Retina (tissue), 1 donor: ENCODE measurements at places on chromosomes 6 and 20.

GRCh38 chr20:36644032-36644705 is 1.8 kb downstream of the SLA2 start:
- no peak for DNase-seq

DNA sequence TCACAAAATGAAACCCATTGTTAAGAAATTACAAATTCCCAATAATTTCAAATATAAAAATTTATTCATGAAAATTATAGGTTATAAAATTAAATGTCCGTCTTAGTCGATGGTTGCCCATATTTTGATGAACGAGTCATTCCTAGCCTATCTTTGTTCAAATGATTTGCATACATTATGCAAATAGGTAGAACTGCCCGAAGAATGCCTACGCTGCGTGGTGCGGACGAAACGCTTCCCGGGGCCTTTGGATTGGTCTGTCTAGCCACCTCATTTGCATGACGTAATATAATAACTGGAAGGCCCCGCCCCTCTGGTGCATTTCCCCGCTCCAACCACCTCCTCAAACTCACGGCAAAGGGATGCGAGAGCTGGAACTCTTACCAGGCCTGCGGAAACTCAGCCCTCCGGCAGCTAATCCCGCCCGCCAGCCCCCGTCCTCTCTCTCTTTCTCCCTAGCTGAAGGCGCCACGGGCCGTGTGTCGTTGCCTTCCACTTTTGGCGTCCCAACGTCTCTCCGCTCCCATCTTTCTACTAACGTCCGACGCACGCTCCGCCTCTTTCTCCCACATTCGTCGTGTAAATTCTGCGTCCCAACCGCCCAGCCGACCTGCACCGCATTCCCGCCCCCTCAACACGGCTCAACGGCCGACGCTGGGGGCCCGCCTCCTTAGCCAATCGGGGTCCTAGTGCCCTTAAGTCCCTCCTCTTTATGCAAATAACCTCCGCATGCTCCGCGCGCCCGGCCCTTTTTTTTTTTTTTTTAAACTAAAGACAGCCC is 520 bp upstream of the PRRC2A start:
- peak; percentile 99 for DNase-seq

DNA sequence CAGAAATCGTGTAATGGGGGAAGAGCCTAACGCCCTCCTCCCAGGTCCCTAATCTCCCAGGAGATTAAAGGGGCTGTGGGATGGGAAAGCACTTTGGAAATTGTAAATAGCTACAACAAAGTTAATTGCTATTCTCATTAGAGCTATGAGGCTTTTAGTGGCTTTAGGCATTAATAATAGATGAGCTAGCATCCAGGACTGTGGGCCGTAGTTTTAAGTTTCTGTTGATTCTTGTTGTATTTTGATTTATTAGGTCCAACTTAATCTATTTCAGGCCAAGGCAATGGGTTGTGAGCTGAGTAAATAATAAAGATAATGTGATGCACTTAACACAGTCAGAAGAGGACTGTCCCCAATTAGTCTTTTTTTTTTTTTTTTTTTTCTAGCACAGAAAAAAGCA is 67.7 kb downstream of the ANKRD6 start:
- DNase-seq: peak; percentile 37

DNA sequence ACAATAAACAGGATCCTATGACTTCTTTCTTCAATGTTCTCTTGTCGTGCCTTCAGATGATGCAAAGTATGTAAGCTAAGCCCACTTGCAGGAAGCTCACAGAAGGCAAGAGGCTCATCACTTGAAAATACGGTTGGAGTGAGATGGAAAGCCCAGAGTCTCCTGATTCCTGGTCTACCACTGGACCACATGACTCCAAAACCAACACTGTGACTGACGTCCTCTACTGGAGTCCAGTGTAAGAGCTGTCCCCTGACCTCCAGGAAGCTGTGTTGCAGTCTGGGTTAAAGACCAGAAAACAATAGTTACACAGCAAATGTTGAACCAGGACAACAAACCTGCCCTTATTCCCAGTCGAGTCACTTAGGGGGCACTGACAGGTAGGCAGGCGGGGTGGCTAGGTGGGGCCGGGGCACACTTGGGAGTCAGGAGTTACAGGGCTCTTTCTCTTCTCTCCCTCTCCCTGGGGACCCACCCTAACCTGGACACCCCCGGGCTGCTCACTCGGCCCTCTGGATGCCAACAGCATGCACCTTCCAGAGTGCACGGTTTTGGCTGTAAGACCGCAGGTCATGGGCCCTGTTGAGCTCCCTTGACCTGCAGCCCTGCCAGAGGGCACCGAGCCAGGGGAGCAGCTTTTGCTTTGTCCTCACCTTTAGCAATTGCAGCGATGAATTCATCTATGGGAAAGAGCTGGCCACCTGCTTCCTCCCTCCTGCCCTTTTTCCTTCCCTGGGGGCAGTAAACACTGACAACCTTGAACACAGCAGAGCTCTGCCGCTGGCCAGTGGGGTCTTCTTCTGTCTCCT is 7.4 kb downstream of the PCK1 start:
- no peak for DNase-seq

DNA sequence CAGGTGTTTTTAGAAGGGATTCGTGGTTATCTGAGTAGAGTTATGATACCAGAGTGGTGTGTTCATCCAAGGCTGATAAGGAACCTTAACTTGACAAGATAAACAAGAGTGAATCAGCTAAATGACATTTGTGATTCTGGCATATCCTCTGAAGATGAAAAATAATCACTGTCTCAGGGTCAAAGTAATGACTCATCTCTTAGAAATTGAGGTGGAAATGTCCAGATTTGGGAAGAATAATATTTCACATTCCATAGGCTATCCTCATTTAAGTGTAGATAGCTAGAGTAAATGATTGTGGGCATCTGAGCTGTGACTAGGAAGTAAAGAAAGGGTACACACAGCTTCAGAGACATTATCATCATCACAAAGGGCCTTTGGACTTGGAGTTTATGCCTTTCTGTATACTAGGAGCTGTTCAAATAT is 255.7 kb downstream of the GJA1 start:
- no peak for DNase-seq

DNA sequence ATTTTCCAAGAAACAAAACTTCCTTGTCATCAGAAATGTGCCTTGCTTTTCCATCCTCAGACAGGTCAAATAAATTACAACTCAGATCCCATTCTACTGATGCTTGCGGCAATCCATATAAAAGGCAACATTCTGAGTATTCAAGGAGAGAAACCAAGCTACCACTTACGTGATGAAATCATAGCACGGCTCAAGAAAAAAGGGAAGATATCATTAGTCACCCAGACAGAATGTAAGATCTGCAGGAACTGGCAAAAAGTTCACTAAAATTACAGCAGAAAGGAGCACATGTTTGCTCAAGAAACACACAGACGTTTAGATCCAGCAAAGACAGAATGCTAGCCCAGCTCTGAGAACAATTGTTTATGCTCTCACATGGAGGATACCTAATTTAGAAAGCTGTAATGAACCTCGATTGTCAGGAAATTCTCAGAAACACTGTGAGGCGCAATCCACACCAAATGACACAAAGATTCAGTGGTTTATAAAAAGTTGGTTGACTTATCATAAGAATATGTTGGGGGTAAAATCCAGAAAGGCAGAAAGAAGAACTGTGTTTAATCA is 304.2 kb downstream of the ADGRG6 start:
- no peak for DNase-seq

- DNase-seq: no peak
Measured at GRCh38 chr6:134707342-134708031, 242.4 kb downstream of the ALDH8A1 start.
